ENCODE measurements at places on chromosomes 12 and 14.

DNA sequence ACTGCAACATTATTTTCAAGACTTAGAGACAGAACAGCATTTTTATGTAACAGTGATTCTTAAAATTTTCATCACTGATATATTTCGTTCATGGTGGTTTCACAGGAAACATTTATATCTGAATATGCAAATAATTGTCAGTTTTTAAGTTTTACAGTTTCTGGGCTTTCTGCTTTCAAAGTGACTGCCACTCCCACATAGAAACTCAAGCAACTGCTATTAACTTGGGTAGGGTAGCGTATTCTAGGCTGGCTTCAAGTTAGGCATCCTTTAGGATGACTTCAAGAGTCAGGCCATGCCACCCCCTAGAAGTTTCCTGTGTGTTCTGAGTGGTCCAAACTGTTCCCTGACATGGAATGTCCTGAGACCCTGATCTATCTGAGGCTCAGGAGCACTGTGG lies 123.6 kb upstream of the TSPAN8 start:
- no peak for DNase-seq

DNA sequence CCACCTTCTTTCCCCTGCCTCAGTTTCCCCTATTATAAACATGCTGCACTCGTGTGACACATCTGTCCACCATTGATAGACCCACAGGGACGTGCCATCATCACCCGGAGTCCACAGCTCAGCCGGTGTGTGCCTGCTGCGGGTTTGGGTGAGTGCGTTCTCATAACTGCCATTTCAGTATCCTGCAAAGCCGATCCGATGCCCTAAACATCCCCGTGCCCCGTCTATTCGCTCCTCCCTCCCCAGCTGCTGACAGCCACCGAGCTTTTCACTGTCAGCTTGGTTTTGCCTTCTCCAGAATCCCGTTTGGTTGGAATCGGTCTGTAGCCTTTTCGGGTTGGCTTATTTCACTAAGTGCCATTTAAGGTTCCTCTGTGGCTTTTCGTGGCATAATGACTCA lies 3.9 kb downstream of the LRCOL1 start:
- DNase-seq, result no peak

DNA sequence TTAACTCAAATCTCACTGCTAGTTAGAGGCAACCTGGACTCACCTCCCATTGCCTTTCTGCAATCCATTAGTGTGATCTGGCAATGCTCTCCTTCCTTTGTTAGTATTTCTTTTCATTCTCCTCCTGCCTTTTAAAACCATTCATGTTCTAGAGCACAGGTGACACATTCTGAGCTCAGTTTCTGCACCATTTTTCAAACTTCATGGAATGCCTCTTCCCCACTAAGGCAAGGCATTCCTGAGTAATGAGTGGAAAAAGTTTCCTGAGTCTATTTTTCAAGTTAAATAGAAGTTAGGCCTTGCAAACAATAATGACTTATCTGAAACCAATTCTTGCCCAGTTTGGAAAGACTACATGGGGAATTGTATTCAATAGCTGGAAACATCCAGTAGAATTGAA lies 1001.8 kb downstream of the BCL11B start:
- no peak for DNase-seq

DNA sequence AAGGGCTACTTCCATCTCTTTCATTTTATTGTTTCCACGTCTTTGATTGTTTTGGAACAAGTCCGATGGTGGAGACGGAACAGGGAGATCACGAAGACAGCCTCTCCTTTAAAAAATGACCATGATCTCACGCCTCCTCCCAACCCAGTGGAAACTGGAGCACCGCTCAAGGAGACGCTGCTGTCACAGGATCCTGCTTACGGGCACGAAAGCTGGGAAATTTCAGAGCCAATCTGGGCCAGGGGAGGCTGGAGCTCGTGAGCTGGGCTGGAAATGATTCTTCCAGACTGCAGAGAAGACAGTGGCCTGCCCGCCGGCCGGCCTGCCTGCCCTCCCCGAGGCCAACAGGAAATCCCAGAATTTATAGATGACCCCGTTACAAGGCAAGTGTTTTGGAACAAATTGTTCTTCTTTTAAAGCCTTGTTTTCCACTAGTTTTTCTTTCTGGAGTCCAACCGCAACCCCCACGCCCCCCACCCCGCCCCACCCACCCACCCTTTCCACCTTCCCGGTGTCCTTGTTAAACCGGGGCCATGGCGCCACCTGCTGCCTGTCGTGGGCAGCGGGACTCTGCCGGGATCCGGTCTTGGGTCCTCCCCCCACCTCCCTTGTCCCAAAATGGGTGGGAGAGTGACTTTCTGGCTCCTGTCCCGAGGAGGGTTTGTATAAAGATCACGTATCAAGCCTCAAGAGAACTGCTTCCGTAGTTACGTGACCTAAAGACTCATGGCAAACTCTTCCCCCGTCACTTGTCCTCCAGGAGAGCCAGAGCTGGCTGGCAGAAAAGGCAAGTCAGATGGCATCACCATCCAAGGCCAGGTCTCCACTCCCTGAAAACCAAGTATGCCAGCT lies 40.3 kb downstream of the MAP1LC3B2 start:
- DNase-seq, result no peak

- DNase-seq, result no peak
These were observed 33.2 kb downstream of the MARK3 start for GRCh38 chr14:103418481-103418818.
